Skeletal muscle cell (primary cell): ENCODE measurements at places on chromosomes 6 and 20.

DNA sequence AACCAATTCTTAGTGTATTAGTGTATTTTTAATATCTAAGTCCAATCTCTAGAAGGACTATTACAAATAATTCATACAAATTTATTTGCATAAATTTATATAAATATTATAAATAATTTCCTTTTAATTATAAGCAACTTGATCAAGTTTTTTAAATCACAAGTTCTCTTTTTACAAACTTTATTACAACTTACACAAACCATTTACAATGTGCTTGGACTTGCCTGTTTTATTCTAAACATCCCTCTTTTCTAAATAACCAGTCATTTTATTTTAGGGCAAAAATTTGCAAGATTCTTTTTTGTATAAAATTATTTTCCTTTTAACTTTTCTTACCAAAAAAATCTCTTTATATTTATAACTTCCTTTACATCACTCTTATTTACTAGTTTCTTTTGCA lies 83.5 kb upstream of the SYNCRIP start:
- no peak for DNase-seq

DNA sequence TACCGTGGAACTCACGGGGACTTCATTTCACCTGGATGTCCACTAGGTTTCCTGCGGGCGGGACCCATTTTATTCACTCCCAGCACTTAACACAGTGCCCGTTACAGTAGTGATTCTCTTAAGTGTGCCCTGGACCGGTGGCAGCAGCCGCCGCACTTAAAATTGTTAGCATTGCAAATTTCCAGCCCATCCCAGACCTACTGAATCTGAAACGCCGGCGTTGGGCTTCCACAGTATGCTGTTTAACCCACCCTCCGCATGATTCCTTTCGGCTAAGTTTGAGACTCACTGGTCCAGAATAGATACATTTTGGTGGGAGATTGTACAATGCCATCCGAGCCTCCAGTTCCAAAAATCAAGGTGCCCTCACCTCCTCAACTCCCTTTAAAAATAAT lies 967 bp downstream of the SMPDL3A start:
- DNase-seq: no peak

DNA sequence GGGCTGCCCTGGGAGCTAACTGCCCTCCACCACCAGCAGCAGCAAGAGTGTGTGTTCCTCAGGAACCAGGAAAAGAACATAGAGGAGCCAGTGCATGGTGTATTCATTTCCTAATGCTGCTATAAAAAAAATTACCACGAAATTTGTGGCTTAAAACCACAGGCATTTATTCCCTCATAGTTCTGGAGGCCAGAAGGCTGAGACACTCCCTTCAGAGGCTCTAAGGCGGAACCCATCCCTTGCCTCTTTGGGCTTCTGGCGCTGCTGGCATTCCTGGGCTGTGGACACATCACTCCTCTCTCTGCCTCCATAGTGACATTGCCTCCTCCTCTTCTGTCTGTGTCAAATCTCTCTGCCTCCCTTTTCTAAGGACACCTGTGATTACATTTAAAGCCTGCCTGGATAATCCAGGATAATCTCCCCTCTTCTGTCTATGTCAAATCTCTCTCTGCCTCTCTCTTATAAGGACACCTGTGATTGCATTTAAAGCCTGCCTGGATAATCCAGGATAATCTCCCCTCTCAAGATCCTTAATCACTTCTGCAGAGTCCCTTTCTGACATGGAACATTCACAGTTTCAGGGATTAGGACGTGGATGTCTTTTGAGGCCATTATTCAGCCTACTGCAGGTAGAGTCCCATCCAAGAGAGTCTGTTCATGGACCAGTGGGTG lies 54.7 kb downstream of the NDUFAF5 start:
- no peak for DNase-seq

GRCh38 chr6:27161115-27161514 lies 86.4 kb upstream of the PRSS16 start:
- DNase-seq: no peak

DNA sequence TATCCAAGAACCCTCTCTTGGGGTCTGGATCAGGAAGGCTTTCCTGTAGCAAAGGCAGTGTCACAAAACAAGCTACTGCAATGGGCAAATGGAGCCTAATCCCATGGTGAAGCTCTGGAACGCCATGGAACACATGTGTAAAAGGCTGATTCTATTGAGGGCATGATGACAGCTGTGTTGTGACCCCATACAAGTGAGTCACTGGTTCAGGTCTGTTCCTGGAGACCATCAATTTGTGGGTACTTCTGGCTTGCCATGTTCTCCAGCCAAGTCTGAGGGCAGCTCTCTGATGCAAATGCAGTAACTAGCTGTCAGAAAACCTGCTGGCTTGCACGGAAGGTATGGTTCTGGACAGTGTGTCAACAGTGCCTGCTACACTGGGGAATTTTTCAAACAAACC lies 33.3 kb upstream of the ECHDC1 start:
- peak; percentile 54 for DNase-seq

- DNase-seq: no peak
These were observed 405.7 kb downstream of the TAF4 start for GRCh38 chr20:61659994-61660346.

DNA sequence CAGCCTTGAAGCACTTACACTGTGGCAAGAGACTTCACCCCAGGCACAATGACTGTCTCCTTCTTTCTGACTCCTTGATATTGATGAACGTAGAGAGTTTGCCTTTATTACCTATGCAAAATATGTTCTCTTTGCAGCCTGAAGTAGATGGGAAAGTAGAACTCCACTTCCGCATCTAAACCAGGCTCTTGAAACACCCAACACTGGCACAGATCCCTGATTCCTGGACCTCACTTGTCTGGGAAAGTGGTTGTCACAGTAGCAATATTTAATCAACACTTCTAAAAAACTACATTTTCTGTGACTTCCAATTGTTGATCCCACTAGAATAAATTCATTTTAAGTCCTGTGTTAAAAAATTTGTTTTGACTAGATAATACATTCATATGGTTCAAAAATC lies 143.1 kb downstream of the CDK19 start:
- no peak for DNase-seq

GRCh38 chr6:31901415-31901952 lies 402 bp downstream of the ZBTB12 start:
- no peak for DNase-seq

DNA sequence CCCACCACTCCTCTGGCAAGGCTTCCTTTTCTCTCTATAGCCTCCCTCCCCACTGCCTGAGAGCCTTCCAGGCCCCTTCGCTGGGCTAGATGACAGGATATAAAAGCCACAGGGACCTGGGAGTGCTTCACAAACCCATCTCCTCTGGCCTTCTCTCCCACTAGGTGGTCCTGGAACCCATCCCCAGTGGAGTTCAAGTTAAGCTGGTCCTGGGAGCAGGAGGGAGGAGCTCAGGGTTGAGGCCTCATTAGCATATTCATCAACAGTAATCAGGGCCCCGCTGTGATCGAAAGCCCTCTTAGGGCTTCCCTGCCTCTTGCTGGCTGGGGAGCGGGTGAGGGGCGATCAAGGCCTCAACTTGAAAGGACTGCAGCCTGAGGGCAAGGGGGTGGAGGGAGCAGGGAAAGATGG lies 9.1 kb downstream of the EBF4 start:
- no peak for DNase-seq

DNA sequence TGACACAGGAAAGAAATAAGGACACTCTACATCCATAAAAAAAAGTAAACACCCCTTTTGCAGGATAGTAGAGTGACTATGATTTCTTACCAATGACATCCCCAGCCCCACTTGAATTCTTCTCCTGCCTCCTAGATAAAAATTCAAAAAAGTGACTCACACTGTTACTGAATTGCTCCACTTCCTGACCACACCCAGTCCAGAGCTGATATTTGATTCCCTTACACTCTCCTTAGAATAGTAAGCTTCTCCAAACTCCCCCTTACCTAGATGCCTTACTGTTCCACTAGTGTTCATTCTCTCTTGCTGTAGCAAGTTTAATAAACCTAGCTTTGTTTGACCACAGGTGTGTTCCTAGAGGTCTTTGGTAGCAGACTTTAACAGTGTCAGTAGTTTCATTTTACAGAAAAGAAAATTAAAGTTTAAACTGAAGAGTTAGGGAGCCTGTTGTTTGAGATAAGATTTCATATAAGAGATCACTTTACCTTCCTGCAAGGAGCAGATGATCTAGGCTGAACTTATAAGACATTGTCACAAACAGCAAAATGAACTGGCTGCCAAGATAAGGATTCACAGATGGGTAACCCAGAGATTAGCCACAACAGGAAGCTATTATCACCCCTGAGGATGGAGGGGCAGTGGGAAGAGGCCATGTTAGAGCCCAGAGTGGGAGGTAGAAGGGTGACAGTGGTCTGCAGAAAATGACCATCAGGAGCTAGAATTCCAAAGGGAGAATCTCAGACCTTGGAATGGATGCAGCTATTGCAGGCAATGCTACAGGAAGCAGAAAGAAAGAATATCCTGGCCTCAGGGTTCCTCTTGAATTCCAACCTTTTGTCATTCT lies 28.4 kb upstream of the BTN3A2 start:
- DNase-seq: no peak

DNA sequence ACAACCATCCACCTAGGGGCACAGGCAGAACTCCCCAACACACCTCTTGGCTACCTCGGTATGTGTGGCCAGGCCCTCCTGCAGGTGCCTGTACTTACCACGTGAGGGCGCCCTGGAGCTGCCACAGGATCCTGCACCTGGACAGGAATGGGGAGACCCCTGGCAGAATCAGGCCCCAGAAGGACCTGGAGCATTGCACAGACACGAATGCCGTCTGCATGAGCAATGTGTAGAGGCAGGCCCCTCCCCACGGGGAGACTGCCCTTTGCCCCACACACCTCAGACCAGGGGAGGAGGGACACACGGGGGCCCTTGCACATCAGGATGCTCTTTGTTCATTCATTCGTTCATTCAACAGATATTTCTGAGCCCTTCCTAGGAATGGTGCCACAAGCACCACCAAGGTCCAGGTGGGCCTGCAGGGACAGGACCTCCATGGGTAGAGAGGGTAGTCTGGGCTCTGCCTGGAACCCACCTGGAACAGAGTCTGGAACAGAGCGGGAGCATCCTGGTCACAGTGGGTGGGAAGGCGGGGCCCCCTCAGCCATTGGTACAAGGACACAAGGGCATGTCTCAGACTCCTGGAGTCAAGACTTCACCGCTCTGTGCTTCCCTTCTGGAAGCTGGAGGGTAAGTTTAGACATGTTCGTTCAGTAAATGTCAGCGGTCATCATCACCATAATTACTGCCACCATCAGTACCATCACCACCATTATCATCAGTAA lies 32.3 kb downstream of the YTHDF1 start:
- DNase-seq: no peak

- no peak for DNase-seq
These were observed 121.7 kb upstream of the JAG1 start for GRCh38 chr20:10795286-10796026.

DNA sequence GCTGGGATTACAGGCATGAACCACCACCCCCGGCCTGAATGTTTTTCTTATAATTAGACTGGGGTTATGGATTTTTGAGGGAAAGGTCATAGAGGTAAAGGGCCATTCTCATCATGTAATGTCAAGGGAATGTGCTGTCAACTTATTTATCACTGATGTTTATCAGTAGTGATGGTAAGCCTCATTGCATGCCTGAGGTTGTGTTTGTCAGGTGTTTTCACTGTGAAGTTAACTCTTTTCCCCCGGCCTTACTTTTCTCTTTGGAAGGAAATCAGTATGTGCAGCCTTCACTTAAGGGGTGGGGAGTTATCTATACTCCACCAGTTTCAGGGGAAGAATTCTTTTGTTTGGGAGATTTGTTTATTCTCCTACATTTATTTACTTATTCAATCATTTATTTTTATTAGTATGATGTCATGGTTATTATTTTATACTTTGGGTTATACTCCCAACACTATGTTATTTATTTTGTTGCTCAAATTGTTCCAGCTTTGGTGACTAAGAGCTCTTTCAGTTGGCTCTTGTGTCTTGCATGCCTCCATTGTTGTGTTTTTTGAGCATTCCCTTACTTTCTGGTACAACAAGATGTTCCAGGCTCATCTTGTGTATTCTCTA lies 2.8 kb upstream of the SLC17A5 start:
- DNase-seq: no peak

GRCh38 chr6:154653853-154654252 lies 79.4 kb upstream of the SCAF8 start:
- DNase-seq: peak; percentile 69

GRCh38 chr6:16045238-16045637 lies 83.6 kb upstream of the MYLIP start:
- DNase-seq: no peak

DNA sequence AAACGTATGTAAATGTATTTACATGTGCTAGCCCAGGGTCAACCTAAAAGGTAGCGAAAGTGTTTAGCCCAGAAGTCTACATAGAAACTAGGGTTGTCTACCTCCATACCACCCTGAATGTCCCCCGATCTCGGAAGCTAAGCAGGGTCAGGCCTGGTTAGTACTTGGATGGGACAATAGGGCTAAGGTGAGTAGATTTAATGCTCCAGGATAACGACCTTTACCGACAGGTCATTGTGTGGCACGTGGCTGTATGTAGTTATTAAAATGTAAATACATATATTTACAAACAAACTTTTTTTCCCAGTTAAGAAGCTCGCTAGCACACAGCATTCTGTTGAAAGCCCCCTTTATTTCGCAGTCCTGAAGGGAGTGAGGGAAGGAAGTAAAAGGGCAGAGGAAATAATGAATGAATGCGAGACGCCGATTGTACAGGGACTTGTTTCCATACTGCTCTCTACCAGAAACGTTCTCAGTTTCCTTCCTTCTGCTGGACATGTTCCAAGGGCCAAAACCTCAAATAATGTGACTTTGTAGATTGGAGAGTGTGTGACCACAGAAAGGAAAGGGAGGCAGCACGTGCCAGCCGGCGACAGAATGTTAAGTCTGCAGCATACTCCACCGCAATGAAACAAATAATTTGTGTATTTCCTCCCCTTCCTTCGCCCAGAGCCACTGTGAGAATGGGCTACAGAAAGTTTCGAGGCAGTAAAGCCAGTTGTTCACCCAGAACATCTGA lies 612 bp downstream of the ADAT2 start:
- DNase-seq: no peak

DNA sequence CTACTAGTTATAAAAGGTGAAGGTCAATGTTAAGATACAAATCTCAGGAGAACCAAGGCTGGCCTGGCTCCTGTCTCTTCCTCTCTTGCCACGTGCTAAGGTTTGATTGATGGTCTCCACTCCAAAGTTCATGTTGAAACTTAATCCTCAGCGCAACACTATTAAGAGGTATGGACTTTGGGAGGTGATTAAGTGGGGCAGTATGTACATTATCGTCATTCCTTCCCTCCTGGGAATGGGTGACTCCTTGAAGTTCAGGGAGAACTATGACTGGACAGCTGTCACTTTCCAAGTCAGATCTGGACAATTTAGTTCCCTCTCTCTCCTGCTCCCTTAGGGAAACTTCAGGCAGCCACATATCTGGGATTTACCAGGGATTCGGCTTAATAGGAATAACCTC lies 50.5 kb downstream of the KCNK5 start:
- DNase-seq: no peak

GRCh38 chr6:109322825-109323224 lies 59.4 kb downstream of the CD164 start:
- DNase-seq: no peak

- no peak for DNase-seq
These were observed 6.0 kb downstream of the C6orf141 start for GRCh38 chr6:49556429-49556837.
